ENCODE measurements at places on chromosomes 4 and X. TPM values are rescaled to one million over a fixed set of nuclear protein-coding genes. Genes with fewer than 3 reads are reported as not detected.
A peak's percentile ranks its signal among the peaks of the same experiment; 100 is the strongest.

DNA sequence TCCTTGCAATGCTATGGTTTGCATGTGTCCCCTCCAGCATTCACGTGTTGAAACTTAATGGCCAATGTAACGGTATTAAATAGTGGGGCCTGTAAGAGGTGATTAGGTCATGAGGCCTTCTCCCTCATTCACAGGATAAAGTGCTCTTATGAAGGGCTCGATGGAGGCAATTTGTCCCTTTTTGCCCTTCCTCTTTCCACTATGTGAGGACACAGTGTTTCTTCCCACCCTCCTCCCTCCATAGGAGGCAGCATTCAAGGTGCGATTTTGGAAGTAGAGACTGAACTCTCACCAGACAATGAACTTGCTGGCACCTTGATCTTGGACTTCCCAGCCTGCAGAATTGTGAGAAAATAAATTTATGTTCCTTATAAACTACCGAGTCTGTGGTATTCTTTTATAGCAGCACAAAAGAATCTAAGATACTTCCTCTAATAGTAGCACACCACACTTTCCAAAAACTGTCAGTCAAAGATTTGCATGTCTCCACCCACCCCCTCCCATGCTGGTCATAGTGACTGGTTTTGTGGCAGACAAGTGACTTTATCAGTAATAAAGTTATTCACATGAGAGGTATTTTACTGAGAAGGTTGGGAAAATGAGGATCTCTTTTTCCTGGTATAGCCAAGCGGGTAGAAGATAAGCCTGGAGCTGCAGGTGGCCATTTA lies 113.5 kb upstream of the TTC29 start:
- DNase-seq, result no peak

- DNase-seq, result no peak
Measured at GRCh38 chrX:23434356-23434884, 99.8 kb downstream of the PTCHD1 start.

DNA sequence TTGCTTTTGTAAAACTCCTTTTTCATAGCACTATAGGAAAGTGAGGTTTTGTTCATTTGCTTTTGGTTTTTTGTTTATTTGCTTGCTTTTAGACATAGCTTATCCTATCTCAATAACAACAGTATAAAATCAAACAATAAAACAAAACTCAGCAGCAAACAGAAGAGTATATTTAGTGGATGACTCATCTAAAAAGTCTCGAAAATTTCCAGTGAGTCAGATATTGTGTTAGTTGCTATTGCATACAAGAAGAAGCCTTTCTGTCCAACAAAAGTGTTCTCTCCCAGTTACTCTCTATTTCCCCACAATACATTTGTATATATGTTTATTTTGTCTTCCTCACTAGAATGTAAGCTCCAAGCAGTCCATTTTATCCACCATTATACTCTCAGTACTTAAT lies 36.0 kb upstream of the NPNT start:
- DNase-seq, result peak; percentile 13

Gene PHOX2B
- not detected for total RNA-seq

DNA sequence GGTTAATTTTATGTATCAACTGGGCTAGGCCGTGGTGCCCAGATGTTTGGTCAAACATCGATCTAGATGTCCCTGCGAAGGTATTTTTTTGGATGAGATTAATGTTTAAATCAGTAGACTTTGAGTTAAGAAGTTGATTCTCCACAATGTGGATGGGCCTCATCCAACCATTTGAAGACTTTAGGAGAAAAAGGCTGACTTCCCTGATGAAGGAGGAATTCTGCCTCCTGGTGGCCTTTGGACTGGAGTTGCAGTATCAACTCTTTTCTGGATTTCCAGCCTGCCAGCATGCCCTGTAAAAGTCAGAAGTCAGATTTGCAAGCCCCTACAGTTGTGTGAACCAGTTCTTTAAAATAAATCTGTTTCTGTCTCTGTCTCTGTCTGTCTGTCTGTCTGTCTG lies 91.4 kb downstream of the STK32B start:
- DNase-seq, result peak; percentile 20

GRCh38 chr4:153407906-153408305 lies 58.3 kb upstream of the TMEM131L start:
- no peak for DNase-seq

Gene DCX
- total RNA-seq, result not detected

Gene PRSS12
- 0.02 TPM for total RNA-seq

- DNase-seq, result peak; percentile 39
Measured at GRCh38 chrX:43559644-43560043, 96.5 kb upstream of the MAOA start.

DNA sequence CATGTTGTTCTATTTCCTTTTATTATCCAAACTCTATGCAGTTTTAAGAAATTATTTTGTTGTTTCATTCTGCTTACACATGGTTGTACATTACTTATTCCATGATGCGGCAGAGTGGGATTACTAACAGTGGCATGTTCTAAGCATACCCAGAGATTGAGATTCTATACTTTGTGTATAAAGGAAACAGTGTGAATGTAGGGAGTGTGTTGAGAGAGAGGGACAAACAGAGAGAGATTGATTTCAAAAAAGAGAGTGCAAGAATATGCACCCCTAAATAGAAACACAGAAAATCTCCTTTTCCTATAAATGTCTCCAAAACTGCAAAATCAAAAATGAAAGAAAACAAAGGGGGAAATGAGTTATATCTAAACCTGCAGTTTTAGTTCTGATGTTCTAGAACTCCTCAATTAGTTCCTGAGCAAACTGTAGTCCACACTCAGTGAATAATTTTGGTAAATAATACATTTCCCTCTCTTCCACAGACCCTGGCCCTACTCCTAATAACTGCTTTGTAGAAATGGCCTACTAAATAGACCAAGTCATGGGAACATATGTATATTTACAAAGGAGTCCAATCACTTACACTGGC lies 31.0 kb downstream of the SLC9B1 start:
- DNase-seq, result no peak

Gene SOX3
- not detected for total RNA-seq

- DNase-seq, result no peak
Measured at GRCh38 chr4:83272900-83273299, 11.7 kb downstream of the COQ2 start.

Gene OCIAD1
- total RNA-seq, result 74.9 TPM

Gene FMR1
- total RNA-seq, result 29.3 TPM

Gene GPR34
- total RNA-seq, result not detected

Gene CAPN6
- not detected for total RNA-seq

GRCh38 chrX:19576742-19577141 lies 61.4 kb upstream of the MAP3K15 start:
- no peak for DNase-seq

- no peak for DNase-seq
Measured at GRCh38 chr4:177016541-177017141, 223.9 kb upstream of the VEGFC start.

DNA sequence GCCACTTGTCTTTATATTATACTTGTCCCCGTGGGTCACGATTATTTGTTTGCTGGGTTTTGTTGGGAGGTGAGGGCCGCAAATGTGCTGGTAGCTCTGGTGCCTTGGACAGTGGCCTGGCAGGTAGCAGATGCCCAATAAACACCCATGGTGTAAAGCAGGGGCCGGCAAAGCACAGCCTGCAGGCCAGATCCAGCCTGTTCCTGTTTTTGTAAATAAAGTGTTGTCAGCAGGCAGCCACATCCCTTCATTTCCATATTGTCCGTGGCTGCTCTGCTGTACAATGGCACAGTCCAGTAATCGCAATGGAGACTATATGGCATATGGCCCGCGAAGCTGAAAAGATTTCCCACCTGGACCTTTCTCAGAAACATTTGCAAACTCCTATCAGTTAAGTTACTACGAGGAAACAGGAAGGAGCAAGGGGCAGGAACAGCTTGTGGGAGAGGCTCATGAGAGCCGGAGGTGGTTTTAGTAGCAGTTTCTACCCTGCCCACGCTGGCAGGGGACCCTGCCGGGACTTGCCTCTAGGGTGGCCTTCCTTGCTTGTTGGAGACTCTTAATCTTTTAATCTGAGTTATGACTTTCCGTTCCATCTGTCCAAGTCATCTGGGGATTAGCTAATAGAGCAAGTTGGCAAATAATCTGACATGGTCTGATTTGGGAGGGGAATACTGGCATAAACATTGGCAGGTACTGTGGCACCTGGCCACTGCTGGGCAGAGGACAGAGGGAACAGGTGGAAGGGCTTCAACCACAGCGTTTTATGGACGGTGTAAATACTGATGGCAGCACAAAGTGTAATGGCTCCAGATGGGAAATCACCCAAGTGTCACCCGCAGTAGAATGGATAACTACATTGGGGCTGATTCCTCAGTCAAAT lies 19.6 kb downstream of the CLCN4 start:
- no peak for DNase-seq

DNA sequence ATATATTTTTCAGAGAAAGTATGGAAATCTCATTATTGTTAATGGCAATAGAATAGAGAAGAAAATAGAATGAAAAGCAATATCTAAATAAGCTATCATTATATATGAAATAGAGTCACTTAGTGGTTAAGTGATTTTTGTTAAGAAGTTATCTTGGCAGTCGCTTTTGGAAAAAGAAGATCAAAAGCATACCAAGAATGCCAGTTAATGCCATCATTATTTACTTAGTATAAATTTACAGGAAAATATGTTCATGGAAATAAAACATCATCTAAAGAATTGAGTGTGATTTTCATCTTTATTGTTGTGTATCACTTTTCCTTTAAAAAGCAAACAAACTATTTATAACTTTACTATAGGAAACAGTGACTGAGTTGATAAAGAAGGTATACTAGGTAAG lies 85.3 kb upstream of the GPR101 start:
- DNase-seq, result no peak

GRCh38 chr4:121676345-121677075 lies 20.3 kb downstream of the ANXA5 start:
- peak; percentile 88 for DNase-seq

Gene TACC3
- 35.4 TPM for total RNA-seq

Gene PGAM4
- not detected for total RNA-seq

Gene UBE2D3
- 224 TPM for total RNA-seq

DNA sequence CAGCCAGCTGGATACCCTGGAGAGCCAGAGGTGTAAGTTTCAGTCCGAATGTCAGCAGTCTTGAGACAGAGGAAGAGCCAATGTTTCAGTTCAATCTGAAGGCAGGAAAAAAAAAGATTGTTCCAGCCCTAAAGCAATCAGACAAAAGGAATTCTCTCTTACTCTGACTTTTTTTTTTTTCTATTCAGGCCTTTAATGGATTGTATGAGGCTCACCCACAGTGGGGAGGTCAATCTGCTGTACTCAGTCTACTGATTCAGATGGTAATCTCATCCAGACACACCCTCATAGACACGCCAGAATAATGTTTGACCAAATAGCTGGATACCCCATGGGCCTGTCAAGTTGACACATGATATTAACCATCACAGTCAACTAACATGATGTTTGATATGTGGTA lies 51.9 kb downstream of the TEX13A start:
- DNase-seq, result no peak

Data from HepG2 (cell line).